ENCODE measurements at places on chromosomes 6 and 20.

DNA sequence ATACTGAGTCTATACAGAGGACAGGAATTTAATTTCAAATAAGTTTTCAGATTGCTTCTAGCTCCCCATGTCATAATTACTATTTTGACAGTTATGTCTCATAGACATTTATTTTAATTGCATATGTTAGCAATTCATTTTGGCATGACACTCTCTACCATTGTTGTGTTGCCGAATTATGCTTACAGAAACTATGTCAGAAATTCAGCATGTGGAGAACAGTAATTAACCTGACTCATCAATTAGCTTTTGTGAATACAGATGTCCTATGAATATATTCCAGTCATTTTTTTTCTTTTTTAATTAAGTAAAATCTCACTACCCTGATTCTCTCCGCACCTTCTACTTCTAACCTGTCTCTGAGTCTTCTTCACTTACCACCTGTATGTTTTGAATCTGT lies 105.1 kb downstream of the NKAIN2 start:
- ATAC-seq, result no peak

DNA sequence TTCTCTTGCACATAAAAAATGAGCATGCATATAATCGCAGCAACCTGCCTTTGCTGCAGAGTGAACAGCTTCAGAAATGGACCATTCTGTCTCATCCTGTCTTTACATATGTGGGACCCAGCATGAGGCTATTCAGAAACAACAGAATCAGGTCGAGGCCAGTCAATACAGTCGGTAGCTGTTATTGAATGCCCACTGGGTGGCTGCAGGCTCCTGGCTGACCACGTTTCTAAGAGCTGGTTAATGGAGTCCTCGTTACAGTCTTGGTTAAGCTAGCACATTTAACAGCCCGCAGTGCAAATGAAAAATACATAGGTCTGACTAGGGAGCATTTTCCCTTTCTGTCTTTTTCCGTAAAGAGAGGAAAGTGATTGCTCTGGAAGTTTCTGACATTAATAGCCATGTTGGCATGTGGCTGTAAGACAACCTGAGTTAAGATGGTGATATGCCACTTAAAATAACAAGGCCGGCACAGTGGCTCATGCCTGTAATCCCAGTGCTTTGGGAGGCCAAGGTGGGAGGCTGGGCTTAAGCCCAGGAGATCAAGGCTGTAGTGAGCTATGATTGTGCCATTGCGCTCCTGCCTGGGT lies 75.0 kb downstream of the SHLD1 start:
- ATAC-seq, result no peak

DNA sequence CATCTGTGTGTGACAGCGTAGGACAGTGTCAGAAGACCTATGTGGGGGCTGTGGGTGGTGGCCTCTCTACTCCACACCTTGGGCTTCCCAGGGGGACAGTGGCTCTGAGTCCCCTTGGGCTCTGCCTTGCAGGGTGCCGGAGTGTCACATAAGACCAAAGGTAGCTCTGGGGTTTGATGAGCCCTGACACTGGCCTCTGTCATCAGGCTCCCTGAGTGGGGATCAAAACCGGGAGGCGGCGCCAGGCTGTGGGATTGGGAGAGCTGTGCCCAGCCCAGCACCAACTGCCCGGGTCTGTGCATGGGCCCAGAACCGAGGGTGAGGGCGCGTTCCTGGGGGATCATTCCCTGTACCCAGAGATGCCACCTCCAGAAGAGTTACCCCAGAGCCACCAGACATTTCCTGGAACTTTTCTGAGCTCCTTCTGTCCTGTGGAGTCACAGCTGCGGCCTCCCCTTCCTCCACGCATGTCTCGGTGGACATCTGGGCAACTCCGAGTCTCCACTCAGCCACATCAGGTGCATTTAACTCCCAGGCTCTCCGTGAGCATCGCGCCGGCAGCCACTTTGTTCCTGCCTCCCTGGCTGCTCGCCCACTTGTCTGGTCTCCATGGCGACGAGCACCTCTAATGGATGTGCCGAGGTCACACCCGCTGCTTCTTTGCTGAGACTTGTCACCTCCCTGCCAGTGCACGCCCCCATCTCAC lies 94.7 kb downstream of the TMEM242 start:
- ATAC-seq, result no peak

DNA sequence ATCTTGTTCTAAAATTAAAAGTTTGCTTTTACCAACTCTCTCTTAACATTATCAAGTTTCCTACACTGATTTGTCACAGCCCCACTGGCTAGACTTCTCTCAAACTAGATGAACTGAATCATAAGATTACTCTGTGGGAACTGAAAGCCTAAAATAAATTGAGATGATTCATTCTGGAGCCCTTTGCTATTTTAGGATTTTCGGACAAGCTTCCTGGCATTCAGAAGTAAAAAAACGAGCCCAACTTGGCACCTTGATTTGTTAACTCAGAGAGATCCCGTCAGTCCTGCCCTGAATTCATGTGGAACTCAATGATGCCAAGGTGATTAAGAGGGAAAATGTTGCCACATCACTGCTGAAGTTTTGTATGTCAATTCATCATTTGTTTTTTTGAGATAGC lies 122.0 kb upstream of the NRSN1 start:
- no peak for ATAC-seq

DNA sequence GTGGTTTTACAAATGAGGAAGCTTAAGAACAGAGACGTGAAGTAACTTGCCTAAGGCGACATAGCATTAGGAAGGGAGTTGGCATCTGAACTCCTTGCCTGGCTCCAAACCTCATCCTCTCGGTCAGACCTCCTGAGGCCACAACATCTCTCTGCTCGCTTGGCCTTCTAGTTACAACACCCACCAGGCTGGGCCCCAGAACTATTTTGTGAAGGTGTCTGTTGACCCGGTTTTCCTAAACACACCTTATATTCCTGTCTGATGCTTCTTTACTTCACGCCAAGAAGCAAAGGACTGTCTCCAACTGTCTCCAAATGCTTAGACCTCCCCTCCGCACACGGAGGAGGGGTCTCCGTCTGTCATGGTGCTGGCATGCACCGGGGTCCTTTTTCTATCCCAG lies 326.6 kb downstream of the THBS2 start:
- no peak for ATAC-seq

- no peak for ATAC-seq
Measured at GRCh38 chr6:145003145-145003544, 718.0 kb downstream of the UTRN start.

DNA sequence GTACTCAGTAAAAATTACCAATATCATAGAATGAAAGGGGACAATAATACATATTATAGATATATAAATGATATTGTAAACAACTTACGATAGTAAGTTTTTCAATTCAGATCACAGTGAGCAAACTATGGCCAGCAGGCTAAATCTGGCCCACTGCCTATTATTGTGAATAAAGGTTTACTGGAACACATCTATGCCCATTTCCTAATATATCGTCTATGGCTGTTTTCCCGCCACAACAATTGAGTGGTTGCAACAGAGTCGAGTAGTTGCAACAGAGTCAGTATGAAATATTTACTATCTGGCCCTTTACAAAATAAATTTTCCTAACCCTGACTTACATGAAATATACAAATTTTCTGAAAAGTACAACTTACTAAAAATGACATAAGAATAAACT lies 297.3 kb upstream of the KCNQ5 start:
- ATAC-seq, result no peak

DNA sequence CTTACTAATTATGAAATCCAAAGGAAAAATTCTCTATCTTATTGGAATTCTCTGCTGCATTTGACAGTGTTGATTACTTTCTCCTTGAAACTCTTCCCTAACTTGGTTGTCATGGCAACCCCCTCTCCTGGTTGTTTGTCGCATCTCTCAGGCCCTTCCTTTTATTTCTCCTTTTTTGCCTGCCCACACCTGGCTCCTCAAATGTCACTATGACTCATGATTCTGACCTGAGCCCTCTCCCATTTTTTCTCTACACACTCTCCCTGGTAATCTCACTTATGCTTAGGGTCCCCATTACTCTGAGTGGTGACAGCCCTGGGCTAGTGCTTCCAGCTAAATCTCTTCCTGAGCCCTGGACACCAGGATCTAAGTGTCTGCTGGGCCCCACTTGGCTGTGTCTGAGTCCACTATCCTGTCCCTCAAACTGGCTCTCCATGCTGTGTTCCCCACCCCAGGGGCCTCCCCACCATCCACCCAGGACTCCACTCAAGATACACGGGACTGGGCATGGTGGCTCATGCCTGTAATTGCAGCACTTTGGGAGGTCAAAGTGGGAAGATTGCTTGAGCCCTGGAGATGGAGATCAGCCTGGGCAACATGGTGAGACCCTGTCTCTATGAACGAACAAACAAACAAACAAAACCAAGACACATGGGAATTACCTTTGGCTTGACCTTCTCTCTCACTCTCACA lies 16.5 kb upstream of the NNAT start:
- ATAC-seq, result no peak

GRCh38 chr6:42049948-42050296 lies 402 bp upstream of the TAF8 start:
- peak; percentile 0 for ATAC-seq

GRCh38 chr6:152748843-152749242 lies 1.8 kb upstream of the VIP start:
- ATAC-seq, result no peak

DNA sequence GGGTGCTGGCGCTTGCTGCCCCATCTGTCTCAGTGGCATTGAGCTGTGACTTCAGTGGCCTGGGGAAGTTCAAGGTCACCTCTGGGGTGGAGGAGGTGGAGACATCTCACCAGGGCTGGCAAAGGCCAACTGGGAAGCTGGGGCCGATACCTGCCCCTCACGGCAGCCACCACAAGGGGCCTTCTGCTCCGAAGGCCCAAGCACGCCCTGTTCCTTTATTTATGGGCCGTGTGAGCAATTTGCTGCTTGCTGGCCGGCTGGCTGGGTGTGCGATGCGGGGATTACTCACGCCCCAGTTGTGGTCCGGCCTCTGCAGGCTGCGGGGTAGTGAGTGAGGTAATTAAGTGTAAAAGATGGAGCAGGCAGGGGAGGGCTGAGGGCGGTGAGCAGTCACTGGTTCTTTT lies 13.2 kb upstream of the SCRT2 start:
- ATAC-seq, result no peak

DNA sequence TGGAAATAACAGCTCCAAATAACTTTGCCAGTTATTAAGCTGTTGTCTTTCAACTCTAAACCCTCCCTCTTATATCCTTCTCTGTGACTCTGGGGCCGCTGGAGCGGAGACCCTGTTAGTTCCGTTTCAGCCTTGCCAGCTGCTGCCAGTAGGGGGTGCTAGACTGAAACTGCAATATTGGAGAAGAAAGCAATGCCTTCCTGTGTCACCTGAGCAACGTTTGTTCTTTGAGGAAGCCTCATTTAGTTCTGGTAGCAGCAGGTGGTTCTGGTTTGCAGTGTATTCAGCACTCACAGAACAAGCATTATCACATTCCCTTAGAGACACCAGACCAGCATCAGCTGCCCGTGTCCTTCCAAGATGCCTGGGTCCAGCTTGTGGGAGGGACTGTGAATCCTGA lies 22.9 kb upstream of the JAG1 start:
- ATAC-seq, result no peak

GRCh38 chr6:163375361-163375760 lies 39.2 kb upstream of the QKI start:
- ATAC-seq, result no peak

GRCh38 chr6:87900160-87900698 lies 147.4 kb upstream of the SPACA1 start:
- no peak for ATAC-seq

DNA sequence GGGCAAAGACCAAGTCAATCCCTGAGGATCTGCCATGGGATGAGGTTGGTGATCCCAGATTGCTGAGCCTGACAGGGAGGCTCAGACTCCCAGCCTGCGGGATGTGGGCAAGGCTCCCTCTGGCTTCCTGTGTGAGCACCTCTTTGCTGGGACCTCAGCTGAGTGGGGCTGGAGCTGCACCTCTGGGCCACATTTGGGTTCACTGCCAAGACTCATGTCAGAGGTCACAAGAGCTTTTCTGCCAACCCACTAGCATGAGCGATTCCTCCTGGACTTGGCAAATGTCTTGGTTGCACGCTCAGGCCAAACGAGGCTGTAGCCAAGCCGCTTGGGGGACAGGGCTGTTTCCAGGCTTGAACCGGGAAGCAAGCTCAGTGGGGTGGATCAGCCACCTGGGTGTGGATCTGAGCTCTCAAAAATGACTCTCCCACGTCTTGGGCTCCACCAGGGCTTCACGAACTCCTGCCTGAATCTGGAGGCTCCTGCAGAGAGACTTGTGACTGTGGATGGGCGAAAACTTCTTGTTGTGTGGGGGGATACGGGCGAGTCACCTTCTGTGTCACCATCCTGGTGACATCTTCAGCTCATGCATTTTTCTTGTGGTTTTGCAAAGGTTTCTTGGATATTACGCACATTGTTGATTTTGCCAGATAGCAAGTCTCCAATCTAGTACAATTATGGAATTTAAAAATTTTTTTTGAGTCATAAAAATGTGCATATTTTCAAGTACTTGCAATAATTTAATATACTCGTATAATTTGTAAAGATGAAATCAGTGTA lies 359.5 kb downstream of the CDH4 start:
- ATAC-seq, result no peak

GRCh38 chr6:11682561-11682975 lies 96.0 kb downstream of the ADTRP start:
- no peak for ATAC-seq
